MCF 10A (cell line): ENCODE measurements at places on chromosomes 1 and 21. TPM values are rescaled to one million over a fixed set of nuclear protein-coding genes. Genes with fewer than 3 reads are reported as not detected.

DNA sequence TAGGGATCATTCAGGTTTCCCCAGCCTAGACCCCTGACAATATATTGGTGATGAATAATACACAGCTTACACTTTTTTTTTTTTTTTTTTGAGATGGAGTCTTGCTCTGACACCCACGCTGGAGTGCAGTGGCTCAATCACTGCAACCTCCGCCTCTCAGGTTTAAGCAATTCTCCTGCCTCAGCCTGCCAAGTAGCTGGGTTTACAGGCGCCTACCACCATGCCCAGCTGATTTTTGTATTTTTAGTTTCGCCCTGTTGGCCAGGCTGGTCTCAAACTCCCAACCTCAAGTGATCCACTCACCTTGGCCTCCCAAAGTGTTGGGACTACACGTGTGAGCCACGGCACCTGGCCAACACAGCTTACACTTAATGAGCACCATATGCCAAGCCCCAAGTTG, 7.2 kb downstream of the VASH2 start:
- H3K4me3 ChIP-seq = no peak overlapping the region
- H3K36me3 ChIP-seq = no peaks in the 10 kb centered on the region
- no peaks in the 10 kb centered on the region for H3K4me1 ChIP-seq
- H3K27ac ChIP-seq = no peak overlapping the region

OR6K3 gene
- not detected in 2 replicates for total RNA-seq

GRCh38 chr21:36973986-36974850, 7.7 kb upstream of the HLCS start:
- H3K4me1 ChIP-seq = peaks cover 8% of the 10 kb centered on the region
- H3K4me3 ChIP-seq = no peak overlapping the region
- H3K27me3 ChIP-seq = no peaks in the 10 kb centered on the region
- no peak for DNase-seq

GRCh38 chr1:33314416-33314815, 6.5 kb downstream of the A3GALT2 start:
- no peaks in the 10 kb centered on the region for H3K4me1 ChIP-seq
- no peak overlapping the region for H3K27ac ChIP-seq
- no peaks in the 10 kb centered on the region for H3K36me3 ChIP-seq
- no peaks in the 10 kb centered on the region for H3K27me3 ChIP-seq
- no peak for DNase-seq

DNA sequence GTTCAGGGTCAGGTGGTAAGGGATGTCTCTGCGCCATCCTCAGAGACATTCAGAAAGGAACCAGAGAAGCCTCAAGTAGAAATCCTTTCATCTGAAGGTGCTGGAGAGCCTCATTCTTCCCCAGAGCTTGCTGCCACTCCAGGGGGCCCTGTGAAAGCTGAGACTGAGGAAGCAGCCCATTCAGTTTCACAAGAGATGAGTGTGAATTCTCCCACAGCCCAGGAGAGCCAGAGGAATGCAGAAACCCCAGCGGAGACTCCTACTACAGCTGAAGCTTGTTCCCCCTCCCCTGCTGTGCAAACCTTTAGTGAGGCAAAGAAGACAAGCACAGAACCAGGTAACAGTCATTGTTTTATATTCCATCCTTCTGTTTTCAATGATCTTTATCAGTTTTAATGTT, 38.7 kb downstream of the ZBTB40 start:
- no peak for DNase-seq
- no peak overlapping the region for H3K27ac ChIP-seq
- H3K4me3 ChIP-seq = no peak overlapping the region
- no peaks in the 10 kb centered on the region for H3K27me3 ChIP-seq
- H3K4me1 ChIP-seq = no peaks in the 10 kb centered on the region

GRCh38 chr1:245901037-245901436, 606.0 kb downstream of the SMYD3 start:
- no peaks in the 10 kb centered on the region for H3K27me3 ChIP-seq
- H3K27ac ChIP-seq = no peak overlapping the region
- no peak overlapping the region for H3K4me3 ChIP-seq
- no peaks in the 10 kb centered on the region for H3K36me3 ChIP-seq
- DNase-seq = no peak

- peaks cover 5% of the 10 kb centered on the region for H3K36me3 ChIP-seq
- H3K4me1 ChIP-seq = peaks cover 9% of the 10 kb centered on the region
- no peaks in the 10 kb centered on the region for H3K27me3 ChIP-seq
- no peak overlapping the region for H3K4me3 ChIP-seq
Measured at GRCh38 chr1:97254731-97255463, 533.3 kb downstream of the PTBP2 start.

DNA sequence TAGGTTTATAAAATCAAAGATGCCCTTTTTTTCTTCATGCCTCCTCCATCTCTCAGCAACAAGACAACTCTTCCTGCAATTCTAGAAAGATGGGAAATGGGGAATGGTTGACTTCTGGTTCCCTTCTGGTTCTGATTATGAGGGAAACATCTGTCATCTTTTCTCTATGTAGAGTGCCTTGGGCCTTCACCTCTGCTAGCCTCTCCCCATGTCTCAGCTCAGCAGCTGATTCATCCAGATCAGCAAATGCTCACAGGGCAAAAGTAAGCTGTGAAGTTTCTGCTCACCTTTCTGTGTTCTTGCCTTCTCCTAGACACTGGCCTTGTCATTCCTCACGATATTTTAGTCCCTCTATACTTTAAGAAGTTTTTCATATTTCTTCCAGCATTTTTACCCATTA, 17.8 kb upstream of the BECN2 start:
- no peaks in the 10 kb centered on the region for H3K27me3 ChIP-seq
- no peak for DNase-seq
- no peak overlapping the region for H3K4me3 ChIP-seq
